ENCODE measurements at places on chromosomes 5 and 9.
A peak's percentile ranks its signal among the peaks of the same experiment; 100 is the strongest.

DNA sequence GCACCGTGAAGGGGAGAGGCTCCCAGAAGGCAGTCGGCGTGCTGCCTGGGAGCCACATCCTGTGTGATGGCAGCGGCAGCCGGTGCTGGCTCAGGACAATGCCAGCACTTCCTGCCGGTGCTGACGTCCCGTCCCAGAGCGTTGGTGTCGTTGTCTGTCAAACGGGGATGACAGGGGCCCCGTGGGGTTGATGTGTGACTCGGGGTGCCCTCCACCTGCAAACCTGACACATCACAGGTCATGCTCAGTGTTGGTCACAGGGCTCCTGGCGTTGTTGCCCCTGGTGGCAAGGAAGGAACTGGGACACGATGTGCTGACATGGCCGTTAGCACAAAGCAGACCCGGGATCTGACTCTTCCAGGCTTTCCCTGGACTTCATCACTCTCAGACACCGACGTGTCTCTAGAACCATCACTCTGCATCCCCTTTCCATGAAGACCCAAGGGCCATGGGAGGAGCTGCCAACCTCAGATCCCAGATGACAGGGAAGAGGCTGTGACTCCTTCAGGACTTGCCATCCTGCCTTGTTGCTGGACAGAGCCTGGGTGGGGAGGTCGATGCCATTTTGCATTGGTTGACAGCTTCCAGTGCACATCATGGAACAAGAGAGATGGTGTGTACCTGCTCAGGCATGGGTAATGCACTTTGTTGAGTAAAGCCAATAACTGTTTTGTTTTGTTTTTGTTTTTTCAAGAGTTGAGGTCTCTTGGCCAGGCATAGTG, 21.5 kb downstream of the PLPP7 start:
- DNase-seq, result peak; percentile 4

DNA sequence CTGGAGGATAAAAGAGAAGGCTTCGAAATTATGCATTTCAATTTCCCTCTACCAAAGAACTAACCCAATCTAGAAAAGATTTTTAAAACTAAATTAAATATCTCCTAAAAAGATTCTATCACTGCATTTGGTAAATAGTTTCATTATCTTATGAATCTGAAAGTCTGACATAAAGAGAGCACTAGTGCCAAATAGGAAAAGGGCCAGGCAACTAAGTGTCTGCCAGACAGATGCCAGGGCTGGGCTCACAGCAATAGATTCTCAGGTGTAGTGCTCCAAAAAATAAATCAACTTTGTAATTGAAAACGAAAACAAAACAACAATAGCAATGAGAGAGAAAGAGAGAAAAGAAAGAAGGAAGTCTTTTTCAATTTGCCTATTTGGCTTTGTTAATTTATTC, 157.7 kb upstream of the GNA14 start:
- no peak for DNase-seq

DNA sequence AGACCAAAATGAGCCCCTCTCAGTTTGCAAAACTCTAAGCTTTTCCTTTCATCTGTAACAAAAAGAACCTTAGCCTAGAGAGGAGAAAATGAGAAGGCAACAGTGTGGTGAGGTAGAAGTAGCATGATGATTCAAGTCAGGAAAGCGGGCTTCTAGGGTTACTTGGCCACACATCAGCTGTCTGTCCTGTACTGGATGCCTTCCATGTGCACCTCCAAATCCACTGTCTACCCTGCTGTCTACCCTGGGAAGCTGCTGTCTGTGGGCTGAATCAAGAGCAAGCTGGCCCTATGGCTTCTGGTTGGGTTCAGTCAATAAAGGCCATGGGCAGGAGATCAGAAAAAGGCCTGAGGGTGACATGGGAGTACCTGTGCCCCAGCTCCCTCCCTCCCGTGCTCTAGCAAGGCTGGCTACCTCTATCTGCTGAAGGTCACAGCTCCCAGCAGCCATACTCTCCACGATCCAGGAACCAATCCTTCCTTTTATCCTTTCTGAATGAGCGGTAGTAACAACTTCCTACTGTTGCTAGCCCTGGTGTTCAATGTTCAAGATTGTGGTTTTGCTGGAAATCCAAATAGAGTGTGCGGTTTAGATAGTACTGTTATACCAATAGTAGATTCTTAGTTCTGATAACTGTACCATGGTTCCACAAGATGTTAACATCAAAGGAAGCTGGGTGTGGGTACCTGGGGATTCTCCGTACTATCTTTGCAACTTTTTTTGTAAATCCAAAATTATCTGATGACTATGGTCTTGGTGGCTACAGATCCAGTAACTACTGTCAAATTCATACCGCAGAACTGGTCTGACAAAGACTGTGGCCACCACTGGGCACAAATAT, 191.0 kb downstream of the ESM1 start:
- DNase-seq, result no peak

DNA sequence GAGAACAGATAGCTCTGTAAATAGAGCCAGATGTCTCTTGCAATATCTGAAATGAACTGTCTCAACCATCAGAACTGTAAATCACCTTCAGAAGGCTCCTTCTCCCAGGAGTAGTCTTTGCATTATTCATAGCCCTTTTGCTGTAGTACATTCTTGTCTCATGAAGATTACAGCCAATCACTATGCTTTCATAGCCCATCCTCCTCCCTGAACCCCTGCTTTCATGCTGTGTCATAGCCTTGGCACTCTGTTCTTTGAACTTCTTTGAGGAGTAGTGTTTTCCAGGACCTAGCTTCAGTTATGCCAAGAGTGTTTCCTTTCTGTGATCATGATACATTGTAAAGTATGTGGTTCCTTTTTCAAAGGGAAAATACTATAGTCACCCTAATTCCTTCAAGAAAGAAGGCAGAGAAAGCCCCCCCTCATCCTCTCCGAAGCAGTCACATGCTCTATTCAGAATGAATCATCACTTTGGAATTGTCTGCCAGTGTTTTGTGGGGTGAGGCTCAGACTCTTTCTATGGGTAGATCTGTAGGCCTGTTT, 61.1 kb downstream of the GRIA1 start:
- no peak for DNase-seq

GRCh38 chr5:74888117-74888516, 21.9 kb upstream of the FAM169A start:
- peak; percentile 8 for DNase-seq

GRCh38 chr5:101580591-101580990, 677.5 kb upstream of the ST8SIA4 start:
- DNase-seq, result no peak

GRCh38 chr5:87588316-87588715, 175.6 kb upstream of the CCNH start:
- DNase-seq, result no peak

DNA sequence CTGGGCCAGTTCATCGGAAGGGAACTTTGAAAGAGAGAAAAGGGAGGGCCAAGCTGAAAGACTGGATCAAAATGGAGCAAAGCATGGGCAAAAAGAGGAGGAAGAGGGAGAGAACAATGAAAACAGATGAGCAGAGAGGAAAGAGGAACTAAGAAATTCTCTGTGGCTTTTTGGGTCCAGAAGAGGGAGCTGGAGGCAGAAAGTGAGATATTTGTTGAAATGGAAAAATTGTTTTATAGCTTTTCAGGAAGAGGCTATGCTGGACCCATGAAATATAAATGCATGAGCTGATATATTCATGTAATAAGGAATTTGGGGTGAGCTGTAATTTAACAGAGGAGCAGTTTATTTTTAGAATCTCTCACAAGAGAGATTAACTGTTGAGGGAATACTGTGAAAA, 457.3 kb downstream of the DMAC1 start:
- no peak for DNase-seq

- DNase-seq, result peak; percentile 9
Observed at GRCh38 chr5:121979691-121980090, 17.9 kb downstream of the SRFBP1 start.

- DNase-seq, result no peak
Observed at GRCh38 chr5:147072622-147073021, 162.2 kb upstream of the STK32A start.

GRCh38 chr5:126208691-126209090, 214.5 kb upstream of the GRAMD2B start:
- no peak for DNase-seq

- no peak for DNase-seq
Observed at GRCh38 chr5:57262541-57262940, 88.7 kb downstream of the GPBP1 start.

- peak; percentile 61 for DNase-seq
Observed at GRCh38 chr5:55146543-55147151, 13.3 kb upstream of the GPX8 start.

- DNase-seq, result no peak
Observed at GRCh38 chr5:9166202-9167112, 379.4 kb downstream of the SEMA5A start.

DNA sequence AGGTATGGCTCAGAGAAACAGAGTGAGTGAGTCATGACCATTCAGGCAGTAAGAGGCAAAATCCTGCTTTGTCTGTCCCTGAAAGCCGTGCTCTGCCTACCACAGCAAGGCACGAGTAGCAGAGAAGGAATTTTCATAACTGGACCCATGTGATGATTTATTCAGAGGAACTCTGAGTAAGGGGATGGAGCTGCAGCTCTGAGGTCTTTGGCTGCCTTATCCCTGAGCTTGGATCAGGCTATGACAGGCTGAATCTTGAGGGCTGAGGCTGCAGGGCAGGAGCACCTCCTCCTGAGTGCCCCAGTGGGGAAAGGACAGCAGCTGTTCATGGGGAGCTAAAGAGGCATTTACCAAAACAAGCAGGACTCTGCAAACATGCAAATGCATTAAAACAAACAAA, 183.4 kb downstream of the PAPPA start:
- no peak for DNase-seq

DNA sequence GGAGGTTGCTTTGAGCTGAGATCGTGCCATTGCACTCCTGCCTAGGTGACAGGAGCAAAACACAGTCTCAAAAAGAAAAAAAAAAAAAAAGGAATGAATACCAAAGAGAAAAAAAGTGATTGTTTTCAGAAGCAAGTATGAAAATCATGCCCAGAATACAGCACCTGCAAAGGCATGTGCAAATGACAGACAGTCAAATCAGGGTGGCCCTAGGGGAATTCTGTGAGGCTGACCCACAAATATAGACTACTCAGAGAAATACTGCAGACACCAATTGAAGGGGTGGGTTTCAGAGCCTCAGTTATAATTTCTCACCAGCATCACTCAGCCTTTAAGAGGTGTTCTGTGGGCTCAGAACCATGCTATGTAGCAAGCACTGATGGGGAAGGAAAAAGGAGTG, 28.6 kb downstream of the DCAF12 start:
- no peak for DNase-seq

DNA sequence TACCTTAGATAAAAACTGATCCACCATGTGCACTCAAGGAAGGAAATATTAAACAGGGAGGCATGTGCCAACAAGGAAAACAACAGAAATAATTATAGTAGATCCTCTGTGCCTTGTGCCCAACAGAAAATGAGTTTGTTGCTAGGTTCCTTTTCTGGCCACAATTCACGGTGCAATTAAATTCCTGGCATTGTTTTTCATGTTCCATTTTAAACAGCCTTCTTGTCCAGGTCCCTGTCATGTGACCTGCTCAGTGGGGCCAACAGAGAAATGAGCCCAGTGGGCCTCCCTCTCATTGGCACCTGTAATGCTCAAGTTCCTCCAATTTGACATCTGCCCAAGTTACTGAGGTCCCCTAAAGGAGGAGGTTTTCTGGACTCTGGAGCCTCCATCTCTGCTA, 56.5 kb downstream of the SPOCK1 start:
- no peak for DNase-seq

- no peak for DNase-seq
Observed at GRCh38 chr9:71830929-71831328, 62.6 kb upstream of the CEMIP2 start.

- no peak for DNase-seq
Observed at GRCh38 chr9:87455407-87455806, 42.3 kb upstream of the DAPK1 start.

DNA sequence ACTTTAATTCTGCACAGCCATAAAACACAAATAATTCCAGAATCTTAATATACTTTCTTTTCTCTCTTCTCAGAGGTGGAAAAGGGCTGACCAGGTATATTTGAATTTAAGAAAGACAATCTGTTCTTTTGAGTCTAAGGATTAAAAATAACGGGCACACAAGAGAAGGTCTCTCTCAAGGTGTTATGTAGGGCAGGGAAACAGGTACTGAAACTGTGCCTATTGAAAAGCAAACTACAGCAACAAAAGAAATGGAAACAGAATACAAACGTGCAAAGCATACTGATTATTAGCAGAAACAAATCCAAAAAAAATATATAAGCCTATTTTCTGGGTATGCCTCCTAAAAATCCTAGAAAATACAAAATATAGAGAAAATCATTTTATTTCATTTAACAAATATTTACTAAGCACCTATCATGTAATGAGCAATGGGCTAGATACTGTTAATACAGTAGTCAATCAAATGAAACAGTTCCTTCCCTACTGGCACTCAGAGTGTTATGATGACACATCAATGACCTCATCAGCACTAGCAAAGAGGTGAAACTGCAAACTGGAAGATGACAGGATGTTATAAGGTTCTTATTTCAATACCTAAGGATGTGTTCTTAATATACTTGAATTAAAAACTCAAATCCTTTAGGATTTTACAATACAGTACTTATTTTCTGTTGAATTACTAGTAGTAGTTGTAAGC, 87.7 kb downstream of the AUH start:
- DNase-seq, result no peak

DNA sequence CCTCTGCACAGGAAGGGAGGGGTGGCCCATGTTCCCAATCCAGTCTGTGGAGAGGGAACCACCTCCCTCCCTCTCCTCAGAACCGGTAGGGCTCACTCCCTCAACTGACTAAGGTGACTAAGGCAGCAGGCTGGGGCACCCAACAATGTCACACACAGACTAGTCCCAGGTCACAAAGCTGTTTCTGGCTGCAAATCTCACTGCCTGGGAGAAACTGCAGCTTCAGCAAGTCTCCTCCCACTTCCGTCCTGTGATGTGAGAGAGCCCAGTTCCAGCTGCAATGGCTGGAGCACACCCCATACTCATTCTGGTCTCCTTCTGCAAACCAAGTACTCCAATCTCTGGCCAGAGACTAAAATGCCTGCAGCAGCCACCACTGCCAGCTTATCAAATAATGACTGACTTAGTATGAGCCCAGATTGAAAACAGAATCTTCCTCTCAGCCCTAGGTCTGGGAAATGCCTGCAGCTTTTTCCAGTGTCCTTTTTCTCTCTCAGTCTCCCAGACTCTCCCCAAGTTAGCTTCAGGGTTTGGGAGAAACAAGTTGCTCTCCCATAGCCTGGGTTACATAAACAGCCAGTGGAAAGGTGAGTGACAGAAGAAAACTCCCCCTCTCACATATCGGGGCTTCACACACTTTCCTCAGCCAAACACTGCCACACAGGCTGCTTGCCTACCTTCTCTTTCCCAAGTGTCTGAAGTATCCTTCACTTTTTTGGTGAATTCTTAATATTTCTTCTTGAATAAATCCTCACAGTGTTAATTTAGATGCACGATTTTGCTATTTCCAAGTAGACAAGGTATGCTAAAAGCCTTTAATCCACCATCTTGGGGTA, 247.4 kb upstream of the RASA1 start:
- DNase-seq, result peak; percentile 28

DNA sequence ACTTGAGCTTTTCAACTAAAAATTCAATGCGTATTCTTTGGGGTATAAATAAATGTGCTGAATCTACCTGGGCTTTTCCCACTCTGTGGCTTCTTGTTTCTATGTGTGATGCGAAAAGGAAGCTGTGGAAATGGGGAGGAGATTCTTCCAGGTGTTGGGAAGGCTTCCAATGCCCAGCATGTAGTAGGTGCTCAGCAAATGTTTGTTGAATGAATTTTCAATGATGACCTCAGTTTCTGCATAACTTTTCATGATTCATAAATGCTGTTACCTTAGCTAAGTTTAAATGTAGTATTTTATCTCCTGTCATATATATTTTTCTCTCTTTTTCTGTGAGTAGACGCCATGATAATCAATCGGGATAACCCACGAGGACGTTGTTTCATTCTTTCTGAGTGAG, 25.6 kb upstream of the KCNMB1 start:
- DNase-seq, result no peak

Data from HL-60 (cell line).